ENCODE measurements at places on chromosomes 7 and 10. TPM values are rescaled to one million over a fixed set of nuclear protein-coding genes. Genes with fewer than 3 reads are reported as not detected.

DNA sequence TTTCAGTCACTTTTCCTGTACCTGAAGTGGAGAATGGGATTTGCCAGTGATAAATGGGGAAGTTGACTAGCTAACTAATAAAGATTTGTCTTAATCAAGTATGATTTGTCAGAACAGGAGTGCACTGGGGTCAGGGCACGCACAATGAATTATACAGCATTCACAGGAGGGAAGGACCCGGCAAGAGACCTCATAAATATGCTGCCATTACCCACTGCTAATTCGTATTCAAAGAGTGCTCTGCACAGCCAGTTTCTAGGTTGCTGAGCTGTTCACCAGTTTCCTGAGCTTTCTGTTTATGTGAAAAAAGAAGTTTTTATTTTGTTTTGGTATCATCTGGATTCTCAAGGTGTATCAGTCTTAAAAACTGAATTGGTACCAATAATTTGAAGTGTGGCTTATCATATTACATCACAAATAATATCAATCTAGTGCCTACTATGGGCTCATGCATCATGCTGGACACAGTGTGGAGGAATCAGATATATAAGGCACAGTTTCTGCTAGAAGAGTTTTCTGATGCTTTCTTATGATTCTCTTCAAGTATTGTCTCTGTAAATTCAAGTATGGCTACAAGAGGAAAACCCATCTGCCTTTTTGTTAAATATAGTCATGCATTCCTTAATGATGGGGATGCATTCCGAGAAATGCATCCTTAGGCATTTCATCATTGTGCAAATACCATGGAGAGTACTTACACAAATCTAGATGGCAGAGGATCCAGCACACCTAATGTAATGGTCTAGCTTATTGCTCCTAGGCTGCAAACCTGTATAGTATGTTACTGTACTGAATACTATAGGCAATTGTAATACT, 202.2 kb downstream of the VTI1A start:
- no peak overlapping the region for H3K4me3 ChIP-seq
- H3K27ac ChIP-seq = no peak overlapping the region
- H3K36me3 ChIP-seq = no peaks in the 10 kb centered on the region
- no peaks in the 10 kb centered on the region for H3K27me3 ChIP-seq

GRCh38 chr7:109092268-109092667, 522.6 kb downstream of the DNAJB9 start:
- H3K4me3 ChIP-seq = no peak overlapping the region
- no peak overlapping the region for H3K27ac ChIP-seq
- no peak for DNase-seq
- H3K4me1 ChIP-seq = no peaks in the 10 kb centered on the region
- no peaks in the 10 kb centered on the region for H3K36me3 ChIP-seq

DNA sequence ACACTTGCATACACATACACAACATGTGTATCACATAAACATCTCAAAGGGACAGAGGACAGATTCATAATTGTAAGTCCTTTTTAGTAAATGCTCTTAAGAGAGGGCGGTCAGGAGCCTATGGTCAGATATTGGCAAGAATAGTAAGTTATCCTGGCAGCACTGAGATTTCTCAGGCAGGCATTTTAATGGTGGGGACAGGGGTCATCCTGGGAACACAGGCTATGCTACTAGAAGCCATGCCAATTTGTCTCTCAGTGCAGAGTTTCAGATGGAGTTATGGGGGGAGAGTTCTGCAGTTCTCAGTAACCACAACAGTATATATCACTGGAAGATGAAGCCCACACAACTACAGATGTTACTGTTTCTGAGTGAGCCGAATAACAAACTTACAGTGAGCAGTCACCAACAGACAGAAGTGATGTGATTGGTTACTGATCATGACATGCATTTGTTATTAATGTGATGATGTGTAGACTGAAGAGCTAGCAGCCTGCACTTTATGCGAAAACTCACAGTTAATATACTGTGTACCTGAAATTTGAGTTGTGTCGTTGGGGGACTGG, 16.4 kb downstream of the ZNF487 start:
- peak; percentile 2 for DNase-seq
- H3K36me3 ChIP-seq = no peaks in the 10 kb centered on the region
- H3K27ac ChIP-seq = peak overlapping the region; percentile 72
- H3K4me1 ChIP-seq = peaks cover 63% of the 10 kb centered on the region
- H3K27me3 ChIP-seq = no peaks in the 10 kb centered on the region

- no peak for DNase-seq
- H3K36me3 ChIP-seq = no peaks in the 10 kb centered on the region
- peaks cover 20% of the 10 kb centered on the region for H3K4me1 ChIP-seq
- H3K4me3 ChIP-seq = no peak overlapping the region
- peak overlapping the region; percentile 80 for H3K27ac ChIP-seq
- no peaks in the 10 kb centered on the region for H3K27me3 ChIP-seq
Observed at GRCh38 chr7:106216517-106216922, 68.3 kb downstream of the NAMPT start.

DNA sequence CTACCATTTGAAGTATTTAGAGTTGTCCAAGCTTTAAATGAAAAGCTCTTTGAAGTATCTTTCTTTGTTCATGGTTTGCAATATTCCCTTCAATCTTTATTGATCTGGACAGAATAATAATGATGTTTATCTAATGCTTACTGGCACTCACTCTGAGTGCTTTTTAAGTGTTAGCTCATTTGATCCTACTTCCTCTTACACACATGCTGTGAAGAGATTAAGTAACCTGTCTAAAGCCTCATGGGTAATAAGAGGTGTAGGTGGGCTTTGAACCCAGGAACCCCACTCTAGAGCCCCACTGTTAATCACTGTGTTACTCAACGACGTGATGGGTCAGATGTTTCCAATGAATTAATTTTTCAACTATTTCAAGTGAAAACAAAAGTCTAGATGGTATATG, 31.1 kb upstream of the ADD3 start:
- H3K27ac ChIP-seq = no peak overlapping the region
- DNase-seq = no peak
- H3K4me1 ChIP-seq = no peaks in the 10 kb centered on the region
- no peaks in the 10 kb centered on the region for H3K36me3 ChIP-seq

DNA sequence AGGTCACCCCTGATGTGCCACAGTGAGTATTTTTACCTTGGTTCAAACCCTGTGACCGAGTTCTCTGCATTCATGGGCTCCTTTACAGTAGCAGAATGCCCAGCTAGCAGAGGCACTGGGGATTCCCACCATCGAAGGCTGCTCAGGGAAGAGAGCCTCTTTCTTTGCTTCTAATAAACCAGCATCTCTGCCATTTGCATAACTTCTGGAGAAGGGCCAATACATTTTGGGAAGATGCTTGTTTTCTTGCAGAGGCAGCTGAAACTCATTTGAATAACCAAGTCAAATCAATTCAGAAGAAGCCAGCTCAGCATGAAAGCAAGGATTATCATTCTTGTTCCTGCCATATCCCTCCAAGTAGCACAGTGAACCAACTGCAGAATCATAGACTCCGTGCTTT, 82.9 kb upstream of the WDR11 start:
- DNase-seq = no peak
- no peaks in the 10 kb centered on the region for H3K27me3 ChIP-seq
- H3K36me3 ChIP-seq = no peaks in the 10 kb centered on the region

DNA sequence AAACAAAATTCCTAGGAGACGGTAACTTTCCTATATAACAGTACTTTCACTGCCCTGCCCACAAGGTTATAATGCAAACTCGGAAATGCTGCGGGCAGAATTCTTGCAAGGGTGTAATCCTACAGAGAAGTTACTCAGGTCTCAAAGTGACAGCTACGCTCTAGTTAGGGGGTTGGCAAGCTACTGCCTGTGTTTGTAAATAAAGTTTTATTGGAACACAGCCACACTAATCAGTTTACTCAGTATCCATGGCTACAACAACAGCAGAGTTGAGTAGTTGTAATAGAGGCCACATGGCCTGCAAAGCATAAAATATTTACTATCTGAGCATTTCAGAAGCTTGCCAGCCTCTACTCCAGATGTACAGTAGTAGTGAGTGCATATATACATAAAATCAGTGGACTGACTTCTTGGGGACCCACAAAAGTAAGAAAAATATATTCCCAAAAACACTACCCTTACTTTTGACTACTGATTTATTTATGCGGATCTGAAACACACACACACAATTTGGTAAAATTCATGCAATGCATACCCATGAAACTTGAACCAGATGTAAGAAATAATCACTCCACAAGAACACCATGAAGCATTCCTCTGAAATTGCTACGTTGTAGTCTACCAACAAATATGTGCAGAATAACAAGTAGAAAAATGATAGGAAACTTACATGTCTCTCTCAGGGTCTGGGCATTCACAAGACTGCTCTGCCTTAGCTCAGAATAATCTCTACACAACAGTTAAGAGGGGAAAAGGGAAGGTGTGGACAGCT, 53.0 kb downstream of the SMURF1 start:
- no peak overlapping the region for H3K4me3 ChIP-seq
- no peaks in the 10 kb centered on the region for H3K27me3 ChIP-seq
- no peak overlapping the region for H3K27ac ChIP-seq
- no peak for DNase-seq
- H3K4me1 ChIP-seq = peaks cover 13% of the 10 kb centered on the region

GRCh38 chr7:47449810-47450590, 131.9 kb downstream of the TNS3 start:
- peaks cover 12% of the 10 kb centered on the region for H3K36me3 ChIP-seq
- no peak overlapping the region for H3K4me3 ChIP-seq
- no peaks in the 10 kb centered on the region for H3K27me3 ChIP-seq
- H3K4me1 ChIP-seq = peaks cover 52% of the 10 kb centered on the region

DNA sequence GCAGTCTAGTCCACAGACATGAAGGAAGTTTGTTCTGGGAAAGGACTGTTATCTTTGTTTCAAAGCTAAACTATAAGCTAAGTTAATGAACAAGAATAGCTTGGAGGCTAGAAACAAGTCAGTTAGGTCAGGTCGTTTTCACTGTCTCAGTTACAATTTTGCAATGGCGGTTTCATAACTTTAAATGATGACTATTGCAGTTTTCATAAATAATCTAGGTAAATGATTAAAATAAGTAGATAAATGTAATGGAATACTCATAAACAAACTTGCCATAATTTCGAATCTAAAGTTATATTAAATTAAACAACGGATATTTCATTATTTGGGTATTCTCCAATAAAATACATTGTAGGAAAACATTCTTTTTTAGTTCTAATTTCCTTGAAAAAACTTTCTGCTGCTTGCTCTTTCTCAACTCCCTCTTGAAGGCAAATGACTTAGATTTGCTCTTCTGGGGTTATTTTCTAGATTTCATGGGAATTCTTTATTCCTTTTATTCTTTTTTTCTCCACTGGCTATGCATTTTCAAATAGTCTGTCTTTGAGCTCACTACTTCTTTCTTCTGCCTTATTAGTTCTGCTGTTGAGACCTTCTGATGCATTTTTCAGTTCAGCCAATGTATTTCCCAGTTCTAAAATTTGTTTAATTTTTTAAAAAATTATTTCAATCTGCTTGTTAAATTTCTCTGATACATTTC, 103.8 kb upstream of the APBB1IP start:
- no peaks in the 10 kb centered on the region for H3K27me3 ChIP-seq
- no peaks in the 10 kb centered on the region for H3K36me3 ChIP-seq
- H3K4me1 ChIP-seq = peaks cover 21% of the 10 kb centered on the region
- no peak overlapping the region for H3K4me3 ChIP-seq
- no peak for DNase-seq
- H3K27ac ChIP-seq = no peak overlapping the region

GRCh38 chr7:8343556-8343955, 81.6 kb upstream of the ICA1 start:
- no peak overlapping the region for H3K4me3 ChIP-seq
- H3K27me3 ChIP-seq = no peaks in the 10 kb centered on the region
- no peak for DNase-seq
- no peaks in the 10 kb centered on the region for H3K4me1 ChIP-seq

GRCh38 chr7:150444674-150445365, 5.6 kb upstream of the GIMAP8 start:
- DNase-seq = no peak
- no peaks in the 10 kb centered on the region for H3K27me3 ChIP-seq
- H3K36me3 ChIP-seq = peaks cover 14% of the 10 kb centered on the region
- peak overlapping the region; percentile 13 for H3K27ac ChIP-seq
- H3K4me1 ChIP-seq = peaks cover 34% of the 10 kb centered on the region

DNA sequence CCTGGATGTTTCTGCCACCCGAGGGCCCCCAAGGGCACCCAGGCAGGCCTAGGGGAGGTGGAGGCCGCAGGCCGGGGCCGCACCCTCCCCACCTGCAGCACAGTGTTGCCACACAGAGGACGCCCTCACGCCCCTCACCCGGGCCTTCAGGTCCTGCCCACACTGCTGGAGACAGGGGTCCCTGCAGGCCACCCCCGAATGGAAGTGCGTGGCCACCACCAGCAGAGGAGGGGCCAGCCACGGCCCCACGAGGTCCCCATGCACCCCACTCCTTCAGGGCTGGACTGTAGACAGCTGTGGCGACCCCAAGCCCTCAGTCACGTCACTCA, 35.4 kb downstream of the ADAP1 start:
- DNase-seq = peak; percentile 70
- no peak overlapping the region for H3K27ac ChIP-seq
- no peaks in the 10 kb centered on the region for H3K36me3 ChIP-seq
- H3K27me3 ChIP-seq = no peaks in the 10 kb centered on the region
- H3K4me1 ChIP-seq = peaks cover 18% of the 10 kb centered on the region

PITX3 gene
- total RNA-seq = not detected

STK17A gene
- 60.0 TPM for total RNA-seq

EVX1 gene
- total RNA-seq = not detected

WDR86 gene
- total RNA-seq = 48.3 TPM

VWDE gene
- total RNA-seq = 0.65 TPM

NEURL1 gene
- total RNA-seq = 0.43 TPM

RAB19 gene
- total RNA-seq = 1.0 TPM

Data from spleen (tissue), 13 donors.